HFFc6 (cell line): ENCODE measurements at places on chromosomes 6 and 20.

- DNase-seq: peak; percentile 95
Observed at GRCh38 chr6:133551847-133552341, 310.7 kb downstream of the EYA4 start.

DNA sequence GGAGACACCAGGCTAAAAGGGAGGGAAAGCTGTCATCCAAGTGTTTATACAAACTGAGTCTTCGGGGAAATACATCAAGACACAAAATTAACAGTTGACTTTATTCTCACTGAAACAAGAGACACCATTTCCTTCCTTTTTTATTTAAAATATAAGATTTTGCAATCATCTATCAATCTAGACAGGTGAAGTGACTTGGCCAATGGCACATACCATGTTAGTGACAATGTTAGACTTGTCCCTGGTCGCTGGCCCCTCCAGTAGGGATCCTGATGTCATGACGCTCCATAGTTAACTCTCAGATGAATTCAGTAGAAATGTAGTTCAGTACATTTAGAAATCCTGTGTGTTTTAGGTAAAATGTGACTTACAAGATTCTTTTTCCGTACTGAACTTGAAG lies 2.9 kb downstream of the SASH1 start:
- DNase-seq: no peak

DNA sequence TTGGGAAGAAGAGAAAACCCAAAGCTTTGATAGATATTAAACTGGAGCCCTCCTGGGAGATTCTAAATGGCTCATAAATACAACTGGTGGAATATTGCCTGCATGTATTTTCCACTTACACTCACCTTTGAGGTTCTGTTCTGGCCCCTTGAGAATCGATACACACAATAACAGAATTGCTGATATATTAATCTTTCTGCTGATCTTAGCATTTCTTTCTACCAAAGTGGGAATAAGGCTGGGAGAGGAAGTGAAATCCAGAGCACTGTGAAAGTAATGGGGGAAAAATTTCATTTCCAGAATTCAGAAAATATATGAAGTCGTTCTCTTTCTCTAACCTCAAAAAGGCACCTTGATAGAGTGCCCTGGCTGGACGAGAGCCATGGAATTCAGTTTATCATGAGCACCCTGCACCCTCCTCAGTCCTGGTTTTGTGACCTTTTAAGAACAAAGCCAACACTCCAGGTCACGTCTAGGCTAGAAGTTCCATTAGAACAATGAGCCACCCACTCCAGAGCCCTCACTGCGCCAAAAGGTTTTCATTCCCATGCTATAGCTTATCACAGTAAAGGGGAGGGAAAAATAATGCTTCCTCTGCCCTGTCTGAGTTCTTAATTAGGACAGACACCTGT lies 244.5 kb downstream of the CD83 start:
- DNase-seq: no peak

GRCh38 chr6:2507521-2508037 lies 243.1 kb downstream of the MYLK4 start:
- DNase-seq: no peak

DNA sequence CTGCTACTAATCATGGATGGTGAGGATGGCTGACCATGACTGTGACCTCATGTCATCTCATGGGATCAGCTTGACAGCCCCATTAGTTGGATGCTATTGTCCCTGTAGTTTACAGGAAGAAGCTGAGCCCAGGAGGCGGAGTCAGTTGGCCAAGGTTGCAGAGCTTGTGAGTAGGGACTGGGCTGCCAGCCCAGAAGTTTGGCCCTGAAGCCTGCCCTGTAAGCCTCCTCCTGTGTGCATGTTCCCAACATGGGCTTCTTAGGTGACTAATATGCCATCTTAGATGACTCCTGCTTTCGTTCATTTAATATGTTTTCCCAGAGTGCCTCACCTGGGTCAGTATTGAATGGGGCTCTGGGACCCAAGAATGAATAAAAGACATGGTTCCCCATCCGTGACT lies 6.9 kb downstream of the EDN3 start:
- DNase-seq: no peak

DNA sequence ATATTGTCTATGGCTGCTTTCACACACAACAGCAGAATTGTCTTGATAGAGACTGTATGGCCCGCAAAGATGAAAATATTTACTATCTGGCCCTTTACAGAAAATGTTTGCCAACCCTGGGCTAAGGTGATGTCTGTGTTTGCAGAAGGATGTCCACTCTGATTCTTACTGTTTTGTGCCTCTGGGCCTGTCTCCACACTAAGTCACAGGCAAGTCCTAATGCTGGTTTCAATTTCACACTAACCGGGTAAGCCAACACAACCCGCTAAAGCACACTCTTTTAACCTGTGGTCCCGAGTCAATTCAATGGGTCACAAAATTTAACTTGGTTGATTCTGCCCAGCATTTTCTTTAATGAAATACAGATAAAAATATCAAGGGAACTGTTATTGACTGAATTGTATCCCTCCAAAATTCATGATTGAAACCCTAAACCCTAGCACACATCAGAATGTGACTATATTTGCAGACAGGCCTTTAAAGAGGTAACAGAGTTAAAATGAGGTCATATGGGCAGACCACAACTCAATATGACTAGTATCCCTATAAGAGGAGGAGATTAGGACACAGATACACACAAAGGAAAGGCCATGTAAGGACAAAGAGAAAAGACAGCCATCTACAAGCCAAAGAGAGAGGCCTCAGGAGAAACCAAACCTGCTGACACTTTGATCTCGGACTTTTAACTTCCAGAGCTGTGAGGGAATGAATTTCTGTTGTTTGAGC lies 78.4 kb downstream of the FYN start:
- no peak for DNase-seq

DNA sequence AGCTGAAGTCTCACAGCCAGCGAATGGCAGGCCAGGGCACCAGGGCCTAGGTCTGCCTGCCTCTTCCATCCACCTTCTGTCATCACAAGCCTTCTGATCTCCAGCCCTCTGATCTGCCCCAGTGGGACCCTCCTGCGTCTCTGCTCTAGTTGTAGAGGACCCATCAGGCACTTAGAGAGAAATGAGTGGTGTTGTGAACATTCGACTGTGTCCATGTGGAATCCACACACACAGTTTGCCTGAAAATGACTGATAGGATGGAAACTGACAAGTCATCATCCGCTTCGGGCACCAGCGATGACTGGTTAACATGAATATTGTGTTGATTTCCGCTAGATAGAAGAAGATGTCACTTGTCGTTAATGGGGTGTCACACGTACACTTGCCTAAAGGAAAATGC lies 221.0 kb downstream of the PTPRT start:
- DNase-seq: no peak

- DNase-seq: no peak
Observed at GRCh38 chr6:130754786-130755367, 72.3 kb upstream of the SMLR1 start.

DNA sequence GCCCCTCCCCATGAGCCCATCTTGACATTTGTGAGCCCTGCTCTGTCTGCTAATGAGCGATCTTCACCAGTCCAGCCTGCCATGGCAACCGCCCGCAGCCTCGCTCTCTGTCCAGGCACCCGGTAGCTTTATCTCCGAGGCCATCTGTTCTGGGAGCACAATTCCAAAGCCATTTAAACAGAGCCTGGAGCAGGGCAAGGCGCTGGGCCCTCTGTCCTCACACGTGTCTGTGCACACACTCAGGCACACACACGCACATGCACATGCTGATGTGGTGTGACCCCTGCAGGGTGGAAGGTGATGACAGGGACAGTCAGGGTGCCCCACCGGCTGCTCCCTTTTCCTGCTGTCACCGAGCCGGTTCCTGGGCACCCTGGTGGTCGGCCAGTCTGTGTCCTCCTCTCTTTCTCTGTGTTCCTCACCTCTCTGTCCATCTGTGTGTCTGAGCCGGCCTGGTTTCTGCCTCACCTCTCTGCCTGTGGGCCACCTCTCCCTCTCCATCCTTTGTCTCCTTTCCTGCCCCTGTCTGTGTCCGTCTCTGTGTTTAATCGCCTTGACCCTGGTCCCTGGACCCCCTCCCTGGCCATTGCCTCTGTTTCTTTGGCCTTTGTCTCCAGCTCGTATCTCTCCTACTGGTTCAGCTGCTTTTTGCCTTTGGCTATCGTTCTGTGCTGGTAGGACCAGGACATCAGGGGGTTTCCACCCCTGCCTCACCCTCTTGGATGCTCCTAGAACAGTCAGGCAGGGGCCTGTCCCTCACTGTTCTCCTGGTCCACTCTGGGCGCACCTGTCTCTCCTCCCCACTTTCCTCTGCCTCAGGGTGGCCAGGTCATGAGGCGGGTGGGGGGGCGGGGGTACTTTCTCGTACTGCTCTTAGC lies 8.8 kb upstream of the MYT1 start:
- DNase-seq: no peak

- no peak for DNase-seq
Observed at GRCh38 chr6:77245026-77245425, 218.3 kb downstream of the HTR1B start.

- DNase-seq: no peak
Observed at GRCh38 chr6:113776998-113777397, 80.1 kb upstream of the MARCKS start.

- peak; percentile 89 for DNase-seq
Observed at GRCh38 chr6:5672581-5673011, 334.1 kb downstream of the NRN1 start.

GRCh38 chr20:54766483-54766882 lies 291.1 kb downstream of the DOK5 start:
- DNase-seq: no peak

GRCh38 chr6:30991891-30992290 lies 8.4 kb downstream of the MUC21 start:
- no peak for DNase-seq

- DNase-seq: peak; percentile 48
Observed at GRCh38 chr20:10848810-10849370, 175.1 kb upstream of the JAG1 start.

DNA sequence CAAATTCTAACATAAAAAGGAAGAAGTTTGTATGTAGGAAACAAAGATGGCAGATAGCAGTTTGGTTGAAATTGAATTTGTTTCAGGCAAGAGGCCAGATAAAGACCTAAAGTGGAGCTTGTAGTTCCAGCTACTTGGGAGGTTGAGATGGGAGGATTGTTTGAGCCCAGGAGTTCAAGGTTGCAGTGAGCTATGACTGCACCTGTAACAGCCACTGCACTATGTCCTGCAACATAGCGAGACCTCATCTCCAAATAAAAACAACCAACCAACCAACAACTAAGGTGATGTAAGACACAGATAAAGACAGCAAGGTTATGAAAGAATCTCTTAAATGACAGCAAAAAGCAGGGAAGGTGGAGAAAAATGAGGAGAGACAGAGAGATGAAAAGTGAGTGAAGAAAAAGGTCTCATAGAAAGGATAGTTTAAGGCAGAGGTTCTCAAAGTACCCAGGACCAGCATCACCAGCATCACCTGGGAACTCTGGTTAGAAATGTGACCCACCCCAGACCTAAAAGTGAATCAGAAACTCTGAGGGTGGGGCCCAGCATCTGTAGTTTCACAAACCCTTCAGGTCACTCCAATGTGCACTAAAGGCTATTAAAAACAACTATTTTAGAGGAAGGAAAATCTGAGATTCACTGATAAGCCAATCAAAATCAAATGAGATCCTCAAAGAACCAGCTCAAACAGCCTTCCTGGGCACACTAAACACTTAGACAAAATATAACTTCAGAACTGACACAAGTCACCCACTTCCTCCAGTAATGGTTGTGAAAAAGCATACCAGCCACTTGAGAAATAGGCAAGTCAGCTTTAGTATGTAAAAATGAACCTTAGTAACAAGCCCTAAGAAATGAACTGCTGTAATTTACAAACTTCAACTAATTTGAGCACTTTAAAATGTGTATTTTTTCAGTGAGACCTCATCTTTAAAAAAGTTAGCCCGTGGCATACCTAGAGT lies 57.6 kb downstream of the FAM184A start:
- no peak for DNase-seq

DNA sequence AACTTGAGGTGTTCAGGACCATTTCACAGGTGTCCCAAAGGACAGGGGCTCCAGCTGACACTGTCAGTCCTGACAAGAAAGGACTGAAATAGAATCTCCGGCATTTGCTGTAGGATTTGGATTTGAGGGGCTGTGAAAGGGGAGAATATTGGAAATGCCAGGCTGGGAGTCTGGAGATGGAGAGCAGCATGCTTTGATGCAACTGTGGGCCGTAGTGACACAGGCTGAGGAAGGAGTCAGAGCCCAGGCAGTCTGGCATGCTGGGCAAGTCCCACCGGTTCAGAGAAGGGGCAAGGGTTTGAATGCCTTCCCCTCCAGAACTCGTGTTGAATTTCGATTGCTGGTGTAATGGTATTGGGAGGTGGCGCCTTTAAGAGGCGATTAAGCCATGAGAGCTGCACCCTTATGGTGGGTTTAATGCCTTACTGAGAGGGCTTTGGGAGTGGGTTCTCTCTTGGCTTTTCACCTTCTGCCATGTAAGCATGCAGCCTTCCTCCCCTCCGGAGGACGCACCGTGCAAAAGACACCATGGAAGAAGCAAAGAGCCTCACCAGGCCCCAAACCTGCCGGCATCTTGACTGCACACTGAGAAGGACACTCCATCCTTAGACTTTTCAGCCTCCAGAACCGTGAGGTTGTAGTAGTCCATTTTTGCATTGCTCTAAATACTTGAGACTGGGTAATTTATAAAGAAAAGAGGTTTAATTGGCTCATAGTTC lies 9.4 kb upstream of the PYGB start:
- DNase-seq: no peak

DNA sequence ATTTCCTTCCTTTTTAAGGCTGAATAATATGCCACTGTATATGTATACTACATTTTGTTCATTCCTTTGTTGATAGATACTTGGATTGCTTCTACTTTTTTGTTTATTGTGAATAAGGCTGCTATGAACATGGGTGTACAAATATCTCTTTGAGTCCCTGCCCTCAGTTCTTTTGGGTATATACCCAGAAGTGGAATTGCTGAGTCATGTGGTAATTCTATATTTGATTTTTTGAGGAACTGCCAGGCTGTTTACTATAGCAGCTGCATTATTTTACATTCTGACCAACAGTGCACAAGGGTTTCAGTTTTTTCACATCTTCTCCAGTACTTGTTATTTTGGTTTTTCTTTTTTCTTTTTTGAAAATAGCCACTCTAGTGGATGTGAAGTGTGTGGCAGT lies 34.1 kb downstream of the CDS2 start:
- no peak for DNase-seq

DNA sequence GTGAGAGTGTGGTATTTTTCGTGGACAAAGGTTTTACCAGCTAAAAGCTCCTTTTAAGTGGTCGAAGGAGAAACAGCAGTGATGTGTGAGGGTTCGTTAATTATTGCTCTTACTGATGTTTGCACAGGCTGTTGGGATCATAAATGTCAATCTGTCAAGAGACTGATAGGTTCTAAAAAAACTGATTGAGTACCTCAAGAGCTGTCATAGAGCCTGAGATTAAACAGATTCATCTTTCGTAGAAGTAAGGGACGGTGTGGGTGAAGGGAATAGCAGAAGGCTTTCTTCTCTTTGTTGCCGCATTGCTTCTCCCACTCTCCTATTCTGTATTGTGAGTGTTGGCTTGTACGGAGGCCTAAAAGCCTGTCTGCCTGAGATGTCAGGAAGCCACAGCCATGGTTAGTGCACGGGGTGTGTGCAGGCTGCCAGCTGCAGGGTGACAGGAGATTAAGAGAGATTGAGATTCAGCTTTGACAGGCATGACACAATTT lies 291.0 kb downstream of the ZFAND3 start:
- no peak for DNase-seq

- no peak for DNase-seq
Observed at GRCh38 chr6:11151488-11151887, 40.0 kb upstream of the ERVFRD-1 start.

- no peak for DNase-seq
Observed at GRCh38 chr20:35326021-35326739, 34.0 kb upstream of the FAM83C start.

GRCh38 chr6:142935553-142936517 lies 9.1 kb downstream of the HIVEP2 start:
- DNase-seq: no peak
